ENCODE measurements at places on chromosomes 11 and 22. TPM values are rescaled to one million over a fixed set of nuclear protein-coding genes. Genes with fewer than 3 reads are reported as not detected.

CD151 gene
- total RNA-seq: 749 TPM

IGLL1 gene
- total RNA-seq: not detected

OMP gene
- total RNA-seq: 0.75 TPM

SLC17A6 gene
- not detected for total RNA-seq

CNGA4 gene
- under 0.01 TPM for total RNA-seq

PKDREJ gene
- not detected for total RNA-seq

SIK2 gene
- total RNA-seq: 6.1 TPM

CHADL gene
- 1.4 TPM for total RNA-seq

SYCE3 gene
- total RNA-seq: not detected

WT1 gene
- total RNA-seq: 6.9 TPM

ZNRF3 gene
- total RNA-seq: 4.8 TPM

CRYBB3 gene
- total RNA-seq: not detected

RFPL3 gene
- not detected for total RNA-seq

SLCO2B1 gene
- 1.2 TPM for total RNA-seq

ATG13 gene
- total RNA-seq: 60.1 TPM

MGAT3 gene
- total RNA-seq: not detected

PIM3 gene
- total RNA-seq: 59.5 TPM

TSPAN32 gene
- under 0.01 TPM for total RNA-seq

TOP3B gene
- 29.3 TPM for total RNA-seq

DBX1 gene
- total RNA-seq: not detected

TUB gene
- 8.9 TPM for total RNA-seq

GRM5 gene
- 0.11 TPM for total RNA-seq

AMOTL1 gene
- 31.5 TPM for total RNA-seq

GPR83 gene
- not detected for total RNA-seq

LRRN4CL gene
- total RNA-seq: 12.2 TPM

APOL6 gene
- 26.0 TPM for total RNA-seq

KCNQ1OT1 gene
- 2.8 TPM for total RNA-seq

MMP8 gene
- 0.11 TPM for total RNA-seq

MMP27 gene
- not detected for total RNA-seq

RASL10A gene
- not detected for total RNA-seq

PTPN5 gene
- not detected for total RNA-seq

NPAS4 gene
- not detected for total RNA-seq

IFITM5 gene
- total RNA-seq: not detected

BLID gene
- total RNA-seq: 22.6 TPM

FGF19 gene
- not detected for total RNA-seq

MAJIN gene
- not detected for total RNA-seq

SLC25A1 gene
- total RNA-seq: 171 TPM

DDI1 gene
- not detected for total RNA-seq

OR52N4 gene
- total RNA-seq: not detected

SMC1B gene
- under 0.01 TPM for total RNA-seq

BIK gene
- not detected for total RNA-seq

MMP7 gene
- total RNA-seq: not detected

IL18BP gene
- total RNA-seq: 2.0 TPM

TMEM25 gene
- total RNA-seq: 13.0 TPM

C22orf31 gene
- total RNA-seq: not detected

ZDHHC13 gene
- 22.9 TPM for total RNA-seq

GUCY1A2 gene
- total RNA-seq: 1.7 TPM

HBB gene
- total RNA-seq: not detected

AP2A2 gene
- 32.4 TPM for total RNA-seq

RCE1 gene
- 14.9 TPM for total RNA-seq
